ENCODE measurements at places on chromosomes 4 and X.

GRCh38 chr4:155966171-155966570 is 12.5 kb upstream of the CTSO start:
- no peak for DNase-seq

- DNase-seq = no peak
These were observed 1.9 kb downstream of the DMP1 start for GRCh38 chr4:87651941-87652340.

- no peak for DNase-seq
These were observed 8.8 kb upstream of the DGAT2L6 start for GRCh38 chrX:70168238-70169188.

DNA sequence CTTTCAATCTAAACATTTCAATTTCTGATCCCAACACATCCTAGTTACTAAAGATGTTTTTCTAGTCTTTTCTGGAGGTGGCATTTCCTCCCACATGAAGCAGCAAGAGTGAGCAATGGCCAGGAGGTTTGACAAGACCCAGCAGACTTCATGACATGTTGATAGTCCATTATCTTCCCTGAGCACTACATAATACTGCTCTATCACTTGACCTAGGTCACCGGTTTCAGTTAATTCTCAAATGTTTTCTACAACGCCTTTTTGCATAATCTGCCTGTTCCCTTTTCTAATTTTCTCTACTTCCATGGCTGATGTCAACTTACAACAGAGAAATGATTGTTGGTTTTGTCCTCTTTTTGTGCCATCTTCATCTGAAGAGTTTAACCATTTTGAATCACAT is 62.0 kb upstream of the GPRIN3 start:
- DNase-seq = no peak

DNA sequence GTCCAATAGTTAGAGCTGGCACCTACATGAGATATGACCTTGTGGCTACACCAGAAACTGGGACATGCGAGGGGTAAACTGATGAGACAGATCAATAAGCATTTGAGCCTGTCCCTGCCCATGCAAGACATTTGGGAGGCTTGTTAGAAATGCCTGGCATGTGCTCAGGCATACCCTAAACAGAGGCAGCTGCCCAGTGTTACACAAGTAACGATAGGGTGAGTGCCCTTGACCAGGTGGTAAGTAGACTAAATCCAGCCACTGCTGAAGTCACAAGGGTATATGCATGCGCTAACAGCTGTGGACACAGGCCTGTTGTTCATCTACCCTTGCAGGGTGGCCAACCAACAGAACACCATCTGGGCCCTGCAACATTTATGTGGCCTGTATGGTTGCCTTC is 56.1 kb upstream of the CCDC149 start:
- DNase-seq = no peak

- DNase-seq = no peak
These were observed 51.7 kb upstream of the C1QTNF7 start for GRCh38 chr4:15376145-15376544.

DNA sequence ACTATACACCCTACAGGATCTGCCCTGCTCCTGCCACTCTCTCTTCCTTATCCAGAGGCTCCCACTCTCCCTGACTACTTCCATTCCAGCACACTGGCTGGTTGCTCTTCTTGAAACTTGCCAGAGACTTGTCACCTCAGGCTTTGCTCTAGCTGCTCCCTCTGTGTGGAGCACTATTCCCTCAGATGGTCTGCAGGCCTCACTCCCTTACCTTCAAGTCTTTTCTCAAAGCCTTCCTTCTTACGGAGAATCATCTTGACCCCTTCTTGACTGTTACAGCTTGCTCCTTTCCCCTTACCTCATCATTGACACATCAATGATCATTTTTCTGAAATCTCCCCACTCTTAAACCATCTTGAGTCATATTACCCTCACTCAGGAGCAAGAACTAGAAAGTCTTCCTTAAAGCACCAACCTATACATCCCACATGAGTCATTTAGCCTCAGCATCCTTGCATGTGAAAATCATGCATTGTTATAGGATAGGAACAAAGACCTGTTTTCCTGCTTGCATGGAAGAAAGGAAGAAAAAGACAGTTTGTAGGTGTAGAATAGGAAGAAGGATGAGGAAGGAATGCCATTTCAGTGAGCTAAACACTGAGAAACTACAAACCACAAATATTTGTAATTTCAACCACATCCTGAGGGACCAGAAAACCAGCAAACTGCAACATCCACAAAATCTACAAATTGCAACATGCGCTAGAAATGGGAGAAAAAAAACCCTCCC is 55.7 kb downstream of the ANTXR2 start:
- DNase-seq = no peak

DNA sequence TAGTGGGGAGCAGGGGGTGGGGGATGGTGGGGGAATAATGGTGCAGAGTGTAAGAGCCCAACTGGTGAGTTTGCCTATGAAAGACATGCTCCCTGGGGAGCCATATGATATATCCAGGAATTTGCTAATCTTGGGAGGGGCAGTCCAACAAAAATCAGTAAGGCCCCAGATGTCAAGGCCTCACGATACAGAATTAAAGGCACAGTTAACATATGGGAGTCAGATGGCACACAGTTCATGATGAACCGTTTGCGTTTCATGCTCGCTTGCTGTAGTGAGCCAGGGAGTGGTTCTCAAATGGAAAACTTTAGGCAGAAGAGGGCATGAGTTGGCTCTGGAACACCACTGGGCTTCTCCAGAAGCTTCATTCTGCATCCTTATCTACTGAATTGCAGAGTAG is 33.9 kb upstream of the VCX2 start:
- no peak for DNase-seq

- no peak for DNase-seq
These were observed 37.7 kb downstream of the PTCHD1 start for GRCh38 chrX:23372220-23372902.

- no peak for DNase-seq
These were observed 76.3 kb downstream of the STK32B start for GRCh38 chr4:5127556-5127955.

GRCh38 chr4:6475492-6476020 is 3.1 kb upstream of the PPP2R2C start:
- DNase-seq = no peak

GRCh38 chr4:176333076-176333475 is 13.3 kb downstream of the SPCS3 start:
- no peak for DNase-seq

GRCh38 chr4:187903106-187903505 is 92.5 kb upstream of the ZFP42 start:
- no peak for DNase-seq

GRCh38 chr4:95290702-95291101 is 258.1 kb downstream of the UNC5C start:
- DNase-seq = peak; percentile 6

GRCh38 chrX:12488771-12489170 is 302.4 kb upstream of the PRPS2 start:
- no peak for DNase-seq

GRCh38 chr4:185119927-185120630 is 23.0 kb upstream of the SLC25A4 start:
- DNase-seq = no peak

- DNase-seq = no peak
These were observed 367.4 kb downstream of the UNC5C start for GRCh38 chr4:95181243-95181995.
